ENCODE measurements at places on chromosomes 5 and 9.

DNA sequence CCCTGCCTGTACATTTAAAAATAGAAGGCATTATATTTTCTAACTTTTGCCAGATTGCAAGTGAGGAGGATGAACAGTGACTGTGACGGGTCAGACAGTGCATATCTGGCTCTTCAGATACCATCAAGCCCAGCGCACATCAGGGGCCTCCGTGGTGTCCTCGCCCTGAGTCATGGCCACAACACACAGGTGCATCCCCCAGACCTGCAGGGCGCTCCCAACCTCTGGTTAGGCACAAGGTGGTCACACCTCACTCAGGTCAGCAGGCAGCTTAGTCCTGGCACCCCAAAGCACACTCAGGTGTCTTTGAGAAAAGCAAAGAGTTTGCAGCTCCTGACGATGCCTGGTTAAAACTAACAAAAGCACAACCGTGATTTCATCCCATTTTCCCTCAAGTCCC, 28.6 kb downstream of the IRX2 start:
- H3K27ac ChIP-seq: no peak overlapping the region
- H3K4me1 ChIP-seq: no peaks in the 10 kb centered on the region
- no peaks in the 10 kb centered on the region for H3K36me3 ChIP-seq
- H3K27me3 ChIP-seq: peaks cover 3% of the 10 kb centered on the region
- H3K4me3 ChIP-seq: no peak overlapping the region

DNA sequence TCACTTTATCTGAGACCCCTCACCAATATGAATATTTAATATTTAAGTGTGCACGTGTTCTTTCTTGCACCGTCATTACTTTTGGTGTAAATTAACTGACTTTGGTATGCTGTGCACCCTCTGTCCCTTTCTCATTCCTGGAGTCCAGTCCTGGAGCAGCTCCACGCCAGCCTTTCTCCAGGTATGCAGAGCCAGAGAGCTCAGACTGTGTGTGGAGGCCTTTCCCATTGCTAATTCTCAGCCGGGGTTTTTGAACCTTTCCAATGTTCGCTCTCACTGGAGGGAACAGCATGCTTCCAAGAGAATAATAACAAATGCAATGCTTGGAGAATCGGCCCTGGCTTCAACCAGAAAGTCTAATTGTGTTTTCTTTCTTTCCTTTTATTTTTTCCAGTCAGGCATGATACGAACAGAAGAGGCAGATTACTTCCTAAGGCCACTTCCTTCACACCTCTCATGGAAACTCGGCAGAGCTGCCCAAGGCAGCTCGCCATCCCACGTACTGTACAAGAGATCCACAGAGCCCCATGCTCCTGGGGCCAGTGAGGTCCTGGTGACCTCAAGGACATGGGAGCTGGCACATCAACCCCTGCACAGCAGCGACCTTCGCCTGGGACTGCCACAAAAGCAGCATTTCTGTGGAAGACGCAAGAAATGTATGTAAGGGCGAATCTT, 41.7 kb downstream of the ADAMTS16 start:
- H3K4me3 ChIP-seq: no peak overlapping the region
- H3K27ac ChIP-seq: no peak overlapping the region
- H3K27me3 ChIP-seq: peaks cover 23% of the 10 kb centered on the region

DNA sequence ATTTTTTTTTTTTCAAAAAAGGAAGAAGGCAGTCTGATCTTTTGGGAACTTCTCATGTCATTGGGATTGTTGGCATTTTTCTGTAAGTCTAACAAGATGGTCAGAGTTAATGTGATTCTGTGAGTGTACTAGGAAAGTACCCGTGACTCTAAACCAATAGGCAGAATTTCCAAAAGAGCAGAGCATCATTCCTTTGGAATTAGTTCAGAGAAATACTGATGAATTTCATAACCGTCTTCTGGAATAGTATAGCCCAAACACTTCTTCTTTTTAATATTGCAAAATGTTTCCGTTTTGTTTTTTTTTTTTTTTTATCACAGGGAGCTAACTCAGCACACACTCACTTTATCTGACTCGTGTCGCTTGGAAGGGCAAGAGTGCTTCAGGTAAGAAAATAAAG, 407.4 kb downstream of the DTWD2 start:
- H3K4me3 ChIP-seq: no peak overlapping the region
- H3K27me3 ChIP-seq: no peaks in the 10 kb centered on the region
- H3K4me1 ChIP-seq: no peaks in the 10 kb centered on the region

- H3K36me3 ChIP-seq: no peaks in the 10 kb centered on the region
- no peaks in the 10 kb centered on the region for H3K4me1 ChIP-seq
- no peak for DNase-seq
- no peak overlapping the region for H3K4me3 ChIP-seq
These were observed 74.7 kb upstream of the ADAMTS16 start for GRCh38 chr5:5065472-5065871.

DNA sequence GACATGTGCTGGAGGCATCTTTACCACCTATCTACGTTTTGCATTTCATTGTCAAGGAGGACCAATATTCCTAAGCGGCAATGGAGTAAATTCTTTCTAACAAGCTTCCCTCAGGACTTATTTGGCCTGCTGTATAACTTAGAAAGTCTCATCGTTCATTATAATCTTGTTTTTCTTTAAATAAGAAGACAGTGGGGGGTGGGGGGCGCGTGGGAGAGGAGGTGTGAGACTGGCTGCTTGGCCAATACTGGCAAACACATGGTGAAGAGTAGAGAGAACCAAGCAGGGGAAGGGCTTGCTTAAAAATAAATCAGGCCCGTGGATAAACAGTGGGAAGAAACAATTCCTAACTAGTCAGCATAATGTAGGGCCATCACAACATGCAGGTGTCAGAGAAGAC, 217.2 kb downstream of the GRIA1 start:
- H3K4me3 ChIP-seq: no peak overlapping the region
- no peaks in the 10 kb centered on the region for H3K27me3 ChIP-seq
